ENCODE measurements at places on chromosomes 16 and 17.
A peak's percentile ranks its signal among the peaks of the same experiment; 100 is the strongest.

- DNase-seq = peak; percentile 78
Observed at GRCh38 chr17:37759014-37759637, 14.3 kb upstream of the HNF1B start.

DNA sequence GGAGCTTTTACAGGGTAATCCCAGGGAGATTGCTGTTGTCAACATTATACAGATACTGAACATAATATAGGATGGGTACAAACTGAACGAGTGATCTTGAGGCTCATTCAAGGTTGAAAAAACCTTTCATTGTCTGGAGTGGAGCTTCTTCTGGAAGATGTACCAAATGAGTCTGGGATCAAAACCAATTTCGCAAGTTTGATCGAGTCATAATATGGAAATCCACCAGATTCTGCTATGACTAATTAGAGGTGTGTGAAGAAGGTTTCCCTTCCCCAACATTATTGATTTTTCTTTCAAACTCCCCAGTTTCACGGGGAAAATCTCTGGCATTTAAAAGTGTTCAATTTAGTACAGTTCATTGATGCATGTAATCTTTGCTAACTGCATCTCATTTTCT lies 324.1 kb downstream of the ZFHX3 start:
- DNase-seq = no peak

- no peak for DNase-seq
Observed at GRCh38 chr16:53952215-53953208, 248.6 kb downstream of the FTO start.

DNA sequence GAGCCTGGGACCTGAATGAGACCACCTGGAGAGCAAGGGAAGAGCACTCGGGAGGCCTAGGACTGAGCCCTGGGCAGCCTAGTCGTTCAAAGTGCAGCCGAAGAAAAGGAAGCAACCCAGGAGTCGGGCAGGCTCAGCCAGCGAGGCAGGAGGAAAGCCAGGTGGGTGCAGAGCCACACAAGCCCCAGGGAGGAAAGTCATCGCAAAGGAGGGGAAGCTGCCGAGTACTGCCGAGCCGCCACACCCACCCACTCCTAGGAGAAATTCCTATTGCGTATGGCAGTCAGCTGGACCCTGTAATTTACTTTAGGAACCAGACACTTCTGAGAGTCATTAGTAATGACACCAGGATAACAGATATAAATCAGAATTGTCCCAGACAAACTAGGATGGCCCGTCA lies 187.6 kb downstream of the KATNIP start:
- no peak for DNase-seq

DNA sequence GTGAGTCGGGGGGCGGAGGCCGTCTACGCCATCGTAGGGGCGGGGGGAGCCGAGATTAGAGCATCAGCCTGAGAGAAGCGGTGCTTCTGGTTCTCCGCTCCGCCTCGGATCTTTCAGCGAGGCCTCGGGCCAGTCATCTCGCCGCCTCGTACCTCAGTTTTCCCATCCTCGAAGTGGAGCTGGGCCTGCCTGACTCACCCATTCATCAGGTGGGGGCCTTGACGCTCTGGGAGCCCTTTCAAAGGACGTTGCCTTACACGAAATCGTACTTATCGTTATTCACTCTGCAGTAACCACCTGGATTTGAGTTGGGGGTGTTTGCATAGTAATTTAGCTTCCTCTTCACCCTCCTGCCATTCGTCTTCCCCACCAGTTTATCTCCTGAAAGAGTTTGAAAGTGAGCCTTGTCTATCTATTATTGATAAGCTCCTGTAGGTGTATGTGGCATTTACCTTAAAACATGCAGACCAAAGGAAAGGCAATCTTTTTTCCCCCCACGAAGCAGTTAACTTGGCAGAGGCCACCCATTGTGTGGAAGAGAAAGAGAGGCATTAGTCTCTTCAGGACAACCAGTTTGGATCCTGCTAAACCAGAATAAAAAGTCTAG lies 674 bp downstream of the TAF15 start:
- no peak for DNase-seq

DNA sequence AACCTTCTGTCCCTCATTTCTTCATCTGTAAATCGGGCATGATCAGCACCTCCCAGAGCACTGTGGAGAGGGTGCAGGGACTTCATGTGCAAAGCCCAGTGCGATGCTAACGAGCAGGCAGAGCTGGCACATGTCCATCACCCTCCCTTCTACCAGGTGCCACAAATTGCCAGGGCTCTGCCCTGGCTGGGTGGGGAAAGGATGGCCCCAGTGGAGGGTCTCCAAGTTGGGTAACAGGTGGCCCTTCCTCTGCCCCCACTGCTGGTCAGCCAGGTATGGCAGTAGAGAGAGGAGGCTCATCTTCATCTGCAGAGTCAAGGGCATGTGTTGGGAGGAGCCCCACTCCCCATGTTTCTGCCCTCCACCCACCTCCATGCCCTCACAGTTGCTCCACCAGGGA lies 61.5 kb upstream of the CDH5 start:
- no peak for DNase-seq

DNA sequence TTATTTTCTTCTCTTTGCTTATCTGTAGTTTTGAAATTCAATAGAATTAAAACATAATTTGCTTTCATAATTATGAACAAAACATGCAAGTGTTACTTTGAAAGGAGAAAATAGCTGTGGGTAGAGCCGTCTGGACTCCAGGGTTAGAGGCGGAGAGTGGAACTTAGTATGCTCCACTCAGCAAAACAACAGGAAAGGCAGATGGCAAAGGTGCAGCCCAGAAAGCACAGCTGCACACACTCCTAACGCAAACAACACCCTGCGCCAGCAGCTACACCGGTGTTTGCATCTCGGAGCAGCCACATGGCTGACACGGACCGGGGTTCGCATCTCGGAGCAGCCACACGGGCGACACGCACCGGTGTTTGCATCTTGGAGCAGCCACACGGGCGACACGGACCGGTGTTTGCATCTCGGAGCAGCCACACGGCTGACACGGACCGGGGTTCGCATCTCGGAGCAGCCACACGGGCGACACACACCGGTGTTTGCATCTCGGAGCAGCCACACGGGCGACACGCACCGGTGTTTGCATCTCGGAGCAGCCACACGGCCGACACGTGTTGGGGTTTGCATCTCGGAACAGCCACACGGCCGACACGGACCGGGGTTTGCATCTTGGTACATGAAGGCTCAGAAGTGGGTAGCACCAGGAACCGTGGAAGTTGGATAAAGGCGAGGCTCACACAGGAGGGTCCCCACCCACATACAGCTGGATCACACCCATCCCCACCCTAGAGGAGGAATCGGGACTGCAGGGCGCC lies 12.2 kb upstream of the CAPN15 start:
- DNase-seq = no peak

DNA sequence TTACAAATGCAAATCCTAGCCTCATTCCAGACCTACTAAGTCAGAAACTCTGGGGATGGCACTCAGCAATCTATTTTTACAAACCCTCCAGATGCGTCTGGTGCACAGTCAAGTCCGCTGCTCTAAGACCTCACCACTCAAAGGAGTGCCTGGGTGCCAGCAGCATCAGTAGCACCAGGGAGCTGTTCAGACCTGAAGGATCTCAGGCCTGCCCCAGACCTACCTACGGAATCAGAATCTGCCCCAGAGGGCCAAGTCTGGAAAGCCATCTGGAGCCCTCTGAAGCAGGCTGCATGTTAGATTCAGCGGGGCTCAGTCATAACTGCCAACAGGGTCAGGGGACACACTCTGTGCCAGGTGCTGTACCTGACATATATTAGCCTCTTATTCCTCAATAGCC lies 17.6 kb downstream of the MEOX1 start:
- DNase-seq = no peak

DNA sequence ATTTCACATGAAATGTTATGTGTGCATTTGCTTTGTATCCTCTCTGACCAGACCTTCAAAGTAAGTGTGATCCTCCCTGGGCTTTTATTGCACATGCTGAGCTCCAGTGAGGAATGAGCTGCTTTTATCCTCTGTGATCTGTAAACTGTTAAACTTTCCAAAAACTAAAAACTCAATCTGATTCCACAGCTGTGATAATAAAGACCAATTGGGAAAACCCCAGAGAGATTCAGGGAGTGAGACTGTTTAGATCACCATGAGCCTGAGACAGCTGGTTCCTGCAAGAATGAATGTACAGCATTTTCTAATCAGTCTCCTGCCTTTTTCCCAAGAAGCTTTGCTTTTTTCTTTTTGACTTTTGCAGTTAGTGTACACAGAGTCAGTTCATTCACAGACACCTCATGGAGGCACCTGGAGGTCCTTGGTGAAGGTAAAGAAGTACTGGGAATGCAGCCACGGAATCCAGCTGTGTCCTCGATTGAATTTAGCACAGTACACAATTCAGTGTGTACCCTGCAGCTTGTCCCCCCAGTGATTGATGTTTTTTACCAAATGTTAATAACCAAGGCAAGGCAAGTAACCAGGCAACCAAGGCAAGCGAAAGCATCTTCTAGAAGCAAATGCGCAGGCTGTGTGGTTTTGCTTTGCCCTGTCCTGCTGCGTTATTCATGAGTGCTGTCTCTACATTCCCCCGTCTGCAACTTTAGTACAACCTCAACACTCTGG lies 182.6 kb downstream of the LGALS9B start:
- DNase-seq = peak; percentile 25

DNA sequence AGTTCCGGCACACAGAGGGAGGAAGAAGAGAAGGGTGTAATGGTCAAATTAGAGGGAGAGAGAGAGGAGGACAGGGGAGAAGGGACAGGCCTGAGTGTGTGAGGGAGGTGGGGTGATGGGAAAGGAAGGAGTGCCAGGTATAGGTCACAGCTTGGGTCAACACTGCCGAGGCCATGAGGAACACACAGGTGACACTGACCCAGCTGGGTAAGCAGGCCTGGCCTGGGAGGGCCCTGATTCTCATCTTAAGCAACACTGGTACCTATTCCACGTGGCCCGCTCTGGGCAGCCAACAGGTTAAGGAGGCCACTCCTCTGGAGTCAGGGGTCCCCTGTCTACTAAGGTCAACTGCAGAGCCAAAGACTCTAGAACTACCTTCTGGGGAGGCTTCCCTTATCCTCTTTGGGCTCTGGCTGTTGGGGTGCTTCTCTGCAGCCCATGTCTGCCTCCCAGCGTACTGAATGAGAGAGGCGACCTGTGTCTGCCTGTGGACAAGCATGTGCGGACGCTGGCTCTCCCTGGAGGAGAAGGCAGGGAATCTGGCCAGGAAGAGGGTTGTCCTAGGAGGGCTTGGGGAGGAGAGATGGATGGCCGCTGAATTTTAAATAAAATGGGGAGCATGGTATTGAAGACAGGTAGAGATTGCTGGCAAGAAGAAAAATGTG lies 57.6 kb downstream of the RGS9 start:
- DNase-seq = no peak

DNA sequence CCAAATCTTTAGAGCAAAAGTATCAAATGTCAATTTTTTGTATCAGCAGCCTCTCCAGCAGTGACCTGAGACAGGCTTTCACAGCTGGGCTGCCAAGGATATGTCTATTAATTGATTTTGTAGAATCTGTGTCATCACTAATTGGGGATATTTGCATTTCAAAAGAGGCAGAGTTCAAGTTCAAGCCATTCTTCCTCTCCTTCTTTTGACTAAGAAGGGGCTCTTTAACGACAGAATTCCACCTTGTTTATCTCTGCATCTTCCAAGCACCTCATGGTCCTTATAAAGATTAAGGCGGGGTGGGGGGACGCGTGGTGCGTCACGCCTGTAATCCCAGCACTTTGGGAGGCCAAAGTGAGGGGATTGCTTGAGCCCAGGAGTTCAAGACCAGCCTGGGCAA lies 15.2 kb upstream of the BHLHA9 start:
- no peak for DNase-seq

DNA sequence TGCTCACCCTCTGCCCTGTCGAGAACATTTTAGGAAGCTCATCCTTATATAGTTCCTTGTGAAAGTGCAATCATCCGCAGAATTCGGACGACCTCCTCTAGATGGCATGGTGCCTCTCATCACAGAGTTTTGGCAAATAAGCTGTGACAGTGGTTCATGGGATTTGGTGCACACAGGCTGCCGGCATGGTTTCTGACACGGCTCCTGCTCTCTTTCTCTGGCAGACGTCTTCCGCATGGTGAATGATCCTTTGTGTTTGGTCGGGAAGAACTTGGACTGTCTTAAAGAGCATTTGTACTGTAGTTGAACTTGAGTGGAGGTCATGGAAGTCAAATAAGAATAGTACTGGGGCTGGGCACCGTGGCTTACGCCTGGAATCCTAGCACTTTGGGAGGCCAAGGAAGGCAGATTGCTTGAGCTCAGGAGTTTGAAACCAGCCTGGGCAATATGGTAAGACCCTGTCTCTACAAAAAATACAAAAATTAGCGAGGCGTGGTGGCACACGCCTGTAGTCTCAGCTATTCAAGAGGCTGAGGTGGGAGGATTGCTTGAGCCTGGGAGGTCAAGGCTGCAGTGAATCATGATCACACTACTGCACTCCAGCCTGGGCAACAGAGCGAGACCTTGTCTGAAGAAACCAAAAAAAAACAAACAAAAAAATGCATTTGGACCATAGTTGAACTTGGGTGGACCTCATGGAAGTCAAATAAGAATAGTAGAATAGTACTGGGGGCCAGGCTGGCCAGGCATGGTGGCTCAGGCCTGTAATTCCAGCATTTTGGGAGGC lies 34.7 kb upstream of the NAT9 start:
- no peak for DNase-seq

GRCh38 chr16:53212893-53213223 lies 158.1 kb downstream of the CHD9 start:
- no peak for DNase-seq

- DNase-seq = no peak
Observed at GRCh38 chr17:76872221-76872873, 4.1 kb downstream of the MGAT5B start.

GRCh38 chr17:4199818-4200402 lies 56.9 kb downstream of the CYB5D2 start:
- no peak for DNase-seq

DNA sequence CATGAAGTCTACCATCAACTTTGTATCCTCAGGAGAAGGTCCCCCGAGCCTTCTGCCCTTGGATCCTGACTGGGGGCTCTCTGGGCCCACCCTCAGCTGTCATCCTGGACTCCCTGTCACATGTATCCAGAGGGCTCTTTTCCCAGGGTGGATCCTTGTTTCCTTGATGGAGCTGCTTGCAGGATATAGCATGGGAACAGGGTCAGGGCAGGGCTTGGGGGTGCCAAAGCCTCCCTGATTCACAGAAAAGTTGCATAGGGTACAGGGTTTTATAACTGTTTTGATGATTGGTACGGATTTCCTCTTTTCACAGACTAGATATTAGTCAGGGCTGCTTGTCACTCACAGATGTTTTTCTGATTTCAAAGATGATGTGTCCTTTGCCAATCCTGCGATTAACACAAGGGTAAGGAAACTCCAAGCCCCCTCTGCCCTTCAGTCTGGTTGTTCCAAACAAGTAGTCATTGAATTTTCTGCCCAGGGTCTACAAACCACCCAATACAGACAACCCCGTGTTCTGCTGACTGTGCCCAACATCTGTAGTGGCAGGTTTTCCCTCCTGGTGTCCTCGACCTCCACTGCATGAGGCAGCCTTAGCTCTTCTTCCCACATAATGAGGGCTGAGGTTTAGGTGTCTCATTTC lies 20.6 kb upstream of the SLC35G3 start:
- DNase-seq = no peak

GRCh38 chr16:57482845-57483545 lies 3.3 kb downstream of the DOK4 start:
- DNase-seq = no peak

All from kidney (tissue), 22 donors.